ENCODE measurements at places on chromosomes 12 and 14. TPM values are rescaled to one million over a fixed set of nuclear protein-coding genes. Genes with fewer than 3 reads are reported as not detected.

HOXC5 gene
- total RNA-seq, result not detected

CSAD gene
- total RNA-seq, result 59.1 TPM

RBP5 gene
- total RNA-seq, result not detected

RNASE7 gene
- not detected for total RNA-seq

SIX6 gene
- not detected for total RNA-seq

JDP2 gene
- 0.93 TPM for total RNA-seq

MYF6 gene
- total RNA-seq, result not detected

OTUB2 gene
- 0.23 TPM for total RNA-seq

EID3 gene
- 5.7 TPM for total RNA-seq

DNA sequence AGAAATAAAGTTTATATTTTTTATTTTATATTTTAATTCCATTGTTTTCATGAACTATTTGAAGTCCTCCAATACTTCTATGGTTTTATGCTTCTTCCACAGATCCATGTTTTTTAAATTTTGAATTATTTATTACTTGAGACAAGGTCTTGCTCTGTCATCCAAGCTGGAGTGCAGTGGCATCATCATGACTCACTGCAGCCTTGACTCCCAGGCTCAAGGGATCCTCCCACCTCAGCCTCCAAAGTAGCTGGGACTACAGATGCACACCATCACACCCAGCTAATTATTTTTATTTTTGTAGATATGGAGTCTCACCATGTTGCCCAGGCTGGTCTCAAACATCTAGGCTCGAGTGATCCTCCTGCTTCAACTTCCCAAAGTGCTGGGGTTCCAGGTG, 28.8 kb upstream of the DLGAP5 start:
- DNase-seq, result no peak

- DNase-seq, result no peak
These were observed 68.1 kb upstream of the KRR1 start for GRCh38 chr12:75579552-75579951.

DNA sequence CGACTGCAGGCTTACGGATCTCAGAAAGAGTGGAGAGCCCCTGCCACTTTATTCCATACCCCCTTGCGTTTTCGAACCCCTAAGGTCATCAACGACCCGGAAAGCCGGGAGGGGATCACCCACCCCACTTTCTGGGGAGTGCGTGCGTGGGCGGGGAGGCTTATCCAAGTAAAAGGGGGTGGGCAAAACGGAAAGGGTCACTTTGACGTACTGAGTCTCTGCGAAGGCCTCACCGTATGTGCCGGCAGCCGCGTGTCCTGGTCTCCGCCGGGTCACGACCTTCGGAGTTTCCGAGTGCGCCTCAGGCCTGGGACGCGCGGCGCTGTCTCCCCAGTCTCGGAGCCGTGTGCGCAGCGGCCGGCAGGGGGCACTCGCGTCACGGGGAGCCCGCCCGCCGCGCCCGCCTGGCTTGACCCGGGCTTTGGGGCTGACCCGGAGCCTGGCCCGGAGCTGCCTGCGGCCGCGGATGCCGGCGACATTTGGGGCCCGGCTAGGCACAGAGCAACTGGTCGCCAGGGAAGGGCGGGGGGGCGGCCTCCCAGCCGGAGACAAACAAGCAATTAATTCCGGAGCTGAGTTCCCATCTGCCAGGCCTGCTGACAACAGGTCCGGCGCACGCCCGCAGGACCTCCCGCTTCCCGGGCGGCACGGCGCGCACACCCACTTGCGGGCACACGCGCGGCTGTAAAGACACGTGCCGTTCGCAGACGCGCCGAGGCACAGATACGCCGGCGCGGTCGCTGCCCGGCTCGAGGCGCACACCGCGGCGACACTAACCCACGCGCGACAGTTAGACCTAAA, 890 bp upstream of the KIF26A start:
- DNase-seq, result peak; percentile 47

- DNase-seq, result no peak
These were observed 8.6 kb downstream of the EVL start for GRCh38 chr14:100073576-100074430.

DNA sequence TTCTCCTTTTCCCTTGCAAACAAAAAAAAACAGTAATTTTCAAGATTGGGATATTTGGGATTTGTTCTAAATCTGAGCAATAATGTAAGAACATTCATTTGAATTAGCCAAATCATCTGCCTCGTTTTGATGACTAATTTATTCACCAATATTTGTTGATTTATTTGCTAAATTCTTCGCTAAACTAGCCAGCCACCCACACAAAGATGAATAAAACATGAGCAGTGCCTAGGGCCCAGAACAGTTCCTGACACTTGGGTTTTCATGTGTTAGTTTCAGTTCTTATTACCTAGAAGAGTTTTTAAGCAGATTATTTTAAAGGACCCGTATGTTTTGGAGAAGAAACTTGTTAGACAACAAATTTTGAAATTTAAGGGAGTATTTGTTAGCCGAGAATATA, 1.4 kb downstream of the ETNK1 start:
- no peak for DNase-seq

DNA sequence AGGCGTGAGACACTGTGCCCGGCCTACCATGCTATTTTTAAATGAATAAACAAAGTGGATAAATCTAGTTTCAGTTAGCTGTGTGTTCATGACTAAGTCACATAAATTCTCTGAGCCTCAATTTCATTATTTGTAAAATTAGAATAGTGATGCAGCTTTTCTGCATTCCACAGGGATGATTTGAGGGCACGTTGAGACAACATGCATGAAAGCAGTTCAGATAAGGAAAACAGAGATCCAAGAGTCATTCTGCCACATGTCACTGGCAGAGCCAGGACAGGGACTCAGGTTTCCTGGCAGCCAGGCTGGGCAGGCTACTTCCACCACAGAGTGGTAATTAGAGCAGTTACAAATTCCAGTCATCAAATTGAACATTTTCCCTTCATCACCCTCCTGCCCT, 2.9 kb upstream of the PPP4R4 start:
- DNase-seq, result no peak

GRCh38 chr12:30862486-30862885, 64.1 kb upstream of the TSPAN11 start:
- no peak for DNase-seq

GRCh38 chr12:111447571-111448265, 42.0 kb downstream of the SH2B3 start:
- no peak for DNase-seq

- no peak for DNase-seq
These were observed 15.0 kb upstream of the FOXG1 start for GRCh38 chr14:28751467-28752058.

DNA sequence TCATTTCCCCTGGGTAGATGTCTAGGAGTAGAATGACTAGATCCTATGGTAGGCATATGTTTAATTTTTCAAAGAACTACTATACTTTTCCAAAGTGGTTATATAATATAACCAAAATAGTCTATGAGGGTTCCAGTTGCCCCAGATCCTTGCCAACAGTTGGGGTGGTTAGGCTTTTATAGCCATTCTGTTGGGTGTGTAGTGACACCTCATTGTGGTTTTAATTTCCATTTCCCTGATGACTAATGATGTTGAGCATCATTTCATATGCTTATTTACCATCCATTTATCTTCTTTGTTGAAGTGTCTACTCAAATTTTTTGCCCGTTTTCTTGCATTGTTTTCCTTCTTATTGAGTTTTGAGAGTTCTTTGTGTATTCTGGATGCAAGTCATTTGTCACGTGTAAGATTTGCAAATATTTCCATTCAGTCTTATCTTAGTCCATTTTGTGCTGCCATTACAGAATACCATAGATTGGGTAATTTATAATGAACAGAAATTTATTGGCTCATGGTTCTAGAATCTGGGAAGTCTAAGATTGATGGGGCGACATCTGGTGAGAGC, 4.7 kb downstream of the SYNE2 start:
- peak; percentile 19 for DNase-seq

DNA sequence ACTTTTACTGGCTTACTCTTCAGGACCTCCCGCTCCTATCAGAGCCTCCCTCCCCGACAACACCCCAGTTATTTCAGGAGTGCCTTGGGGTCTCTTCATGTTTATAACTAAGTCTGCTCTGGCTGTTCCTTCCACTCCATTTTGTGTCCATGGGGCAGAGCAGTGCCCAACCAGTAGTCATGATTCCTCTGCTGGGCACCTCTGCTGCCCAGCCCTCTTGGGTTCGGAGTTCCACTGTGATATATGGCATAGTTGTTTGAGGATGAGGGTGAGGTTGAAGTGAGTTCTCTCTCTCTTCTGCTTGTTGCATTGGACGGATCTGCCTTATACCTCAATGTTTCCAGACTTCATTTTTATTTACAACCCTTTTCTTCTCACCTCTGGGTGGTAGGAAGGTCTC, 17.4 kb downstream of the NR1H4 start:
- no peak for DNase-seq

- no peak for DNase-seq
These were observed 167.1 kb downstream of the TTC7B start for GRCh38 chr14:90649083-90649482.

DNA sequence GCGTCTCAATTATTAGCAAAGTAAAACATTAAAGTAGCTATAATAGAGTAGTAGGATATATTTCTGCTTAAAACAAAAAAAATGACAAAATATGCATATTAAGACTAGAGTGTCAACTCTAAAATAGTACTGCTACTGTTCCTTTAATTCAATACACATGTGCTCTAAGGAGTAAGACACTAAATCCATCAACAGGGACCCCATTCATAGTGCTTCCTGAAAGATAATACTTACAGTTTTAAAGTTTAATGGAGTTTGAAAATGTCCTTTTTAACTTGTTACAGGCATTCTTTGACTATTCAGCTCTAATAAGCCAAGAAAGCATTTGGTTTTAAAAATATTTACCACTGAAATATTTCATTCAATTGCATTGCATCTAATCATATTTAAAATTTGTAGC, 145.2 kb downstream of the ADAMTS20 start:
- DNase-seq, result no peak

- DNase-seq, result no peak
These were observed 74.3 kb upstream of the SRSF5 start for GRCh38 chr14:69692594-69692993.

DNA sequence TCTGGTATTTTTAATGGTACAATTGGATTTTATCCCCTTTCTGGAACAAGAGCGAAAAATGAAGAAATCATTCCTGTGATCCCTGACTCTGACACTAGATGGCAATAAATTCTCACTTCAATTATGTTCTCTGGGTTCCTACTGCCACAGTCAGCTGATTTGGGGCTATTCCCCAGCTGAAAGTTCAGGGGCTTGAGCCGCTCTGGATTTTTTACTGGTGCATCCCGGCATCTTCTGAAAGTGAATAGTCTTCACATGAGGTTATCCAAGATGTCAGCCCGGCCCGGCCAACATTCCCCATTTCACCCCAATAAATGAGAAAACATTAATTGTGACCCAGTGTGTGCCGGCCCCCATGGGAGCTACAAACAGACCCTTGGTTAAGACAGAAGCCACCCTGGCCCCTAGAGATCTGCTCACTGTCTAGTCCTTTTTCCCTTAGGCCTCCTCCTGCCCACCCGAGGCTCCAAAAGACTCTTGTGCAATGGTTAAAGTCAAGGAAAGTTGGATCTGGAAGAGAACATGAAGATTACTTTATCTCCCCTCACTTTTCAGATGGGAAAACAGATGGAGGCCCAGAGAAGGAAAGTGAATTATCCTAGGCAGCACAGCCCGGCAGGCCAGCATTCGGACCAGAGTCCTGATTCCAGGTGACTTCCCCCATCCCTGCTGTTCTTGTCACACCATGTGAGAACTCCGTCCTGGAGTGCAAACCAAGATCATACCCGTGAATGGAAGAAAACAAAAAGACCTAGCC, 20.8 kb downstream of the CKAP4 start:
- DNase-seq, result no peak

- no peak for DNase-seq
These were observed 41.4 kb downstream of the RAB35 start for GRCh38 chr12:120075034-120075616.

- DNase-seq, result no peak
These were observed 170.0 kb downstream of the BCL11B start for GRCh38 chr14:99101855-99102461.

GRCh38 chr12:125305231-125305630, 240.0 kb downstream of the AACS start:
- DNase-seq, result no peak

DNA sequence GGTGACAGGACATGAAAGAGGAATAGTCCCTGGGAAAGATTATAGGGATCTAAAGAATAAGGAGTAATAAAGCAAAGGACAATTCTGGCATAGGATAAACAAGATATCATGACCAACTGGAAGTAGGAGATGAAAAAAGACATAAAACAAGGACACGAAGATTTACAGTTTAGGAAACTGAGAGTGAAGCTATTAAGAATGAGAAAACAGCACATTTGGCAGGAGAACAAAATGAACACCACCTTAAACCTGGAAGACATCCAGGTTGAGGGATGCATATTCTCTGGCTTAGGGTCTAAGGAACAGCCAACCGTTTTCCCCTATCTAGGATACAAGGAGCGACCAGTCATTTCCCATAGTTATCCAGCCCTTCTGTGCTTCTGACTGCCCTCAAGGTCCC, 1.9 kb downstream of the TRIP11 start:
- no peak for DNase-seq

GRCh38 chr12:13405961-13406703, 209.6 kb downstream of the EMP1 start:
- DNase-seq, result no peak

DNA sequence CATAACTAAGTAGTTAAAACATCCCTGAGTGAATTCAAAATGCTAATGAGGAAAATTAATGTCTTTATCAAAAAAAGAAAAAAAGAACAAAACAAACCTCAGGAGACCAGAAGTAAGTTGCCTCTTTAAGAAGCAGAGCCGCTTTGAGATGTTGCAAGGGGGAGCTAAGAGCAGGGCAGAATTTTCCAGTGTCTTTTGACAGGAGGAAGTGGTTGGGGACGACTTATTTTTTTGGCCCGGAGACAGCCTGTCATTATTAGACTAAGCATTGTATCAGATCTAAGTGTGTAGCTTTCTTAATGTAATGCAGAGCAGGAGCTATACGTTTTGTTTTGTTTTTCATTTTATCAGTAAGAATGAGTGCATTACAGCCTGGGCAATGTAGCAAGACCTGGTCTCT, 206.6 kb downstream of the CACNA1C start:
- no peak for DNase-seq

DNA sequence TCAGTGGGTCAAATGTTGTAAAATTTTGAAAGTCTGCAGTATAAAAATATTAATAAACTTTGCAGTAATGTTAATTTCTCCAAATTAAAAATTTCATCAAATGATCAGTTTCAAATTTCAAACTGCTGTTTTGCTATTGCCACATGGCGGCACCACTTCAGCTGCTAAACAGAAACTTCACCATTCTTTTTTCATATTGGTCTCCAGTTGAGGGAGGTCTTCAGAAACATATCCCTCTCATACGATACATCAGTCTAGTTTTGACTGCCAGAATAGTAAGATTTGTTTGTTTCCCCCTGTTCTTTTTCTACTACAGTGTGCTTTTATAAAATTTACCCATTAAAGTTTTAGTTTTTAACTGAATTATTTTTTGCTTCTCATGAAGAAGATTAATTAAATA, 4.2 kb upstream of the TRHDE start:
- DNase-seq, result no peak

DNA sequence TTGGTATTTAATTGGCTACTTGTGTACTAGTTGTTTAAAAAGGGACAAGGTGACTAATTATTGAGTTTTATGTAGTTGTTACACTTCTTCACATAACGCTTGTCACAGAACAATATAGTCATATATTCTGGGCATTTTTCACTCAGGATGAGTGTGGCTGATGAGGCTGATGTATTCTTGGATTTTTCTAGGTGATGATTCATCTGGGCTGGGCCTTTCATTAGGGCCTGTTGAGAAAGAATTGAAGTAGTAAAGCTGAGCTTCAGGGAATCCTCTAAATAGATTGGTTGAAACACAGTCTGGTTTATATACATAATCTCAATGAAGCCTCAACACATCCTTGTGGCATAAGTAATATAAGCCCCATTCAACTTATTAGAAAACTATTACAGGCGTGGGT, 445.7 kb downstream of the DAD1 start:
- no peak for DNase-seq

All from T-cell (primary cell).